ENCODE measurements at places on chromosomes 12 and 14.

- peak; percentile 4 for DNase-seq
Measured at GRCh38 chr12:108430245-108430644, 84.8 kb upstream of the FICD start.

DNA sequence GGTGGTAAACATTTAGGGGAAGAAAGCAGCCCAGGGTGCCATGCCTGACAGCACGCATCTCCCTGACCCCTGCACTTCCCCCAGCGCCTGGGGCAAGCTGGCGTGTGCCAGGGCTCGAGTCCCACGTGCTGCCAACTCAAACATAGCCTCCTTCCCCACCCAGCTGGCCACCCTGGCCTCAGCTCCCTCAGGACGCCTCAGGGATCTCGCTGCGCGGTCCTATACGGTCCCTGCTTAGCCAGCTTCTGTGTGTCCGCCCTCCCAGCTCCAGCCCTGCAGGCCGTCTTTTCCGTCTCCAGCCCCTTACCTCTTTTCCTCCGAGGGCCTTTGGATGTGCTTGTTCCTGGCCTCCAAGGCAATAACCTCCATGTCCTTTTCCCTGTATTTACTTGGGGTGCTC, 71.0 kb downstream of the TESC start:
- DNase-seq = no peak

DNA sequence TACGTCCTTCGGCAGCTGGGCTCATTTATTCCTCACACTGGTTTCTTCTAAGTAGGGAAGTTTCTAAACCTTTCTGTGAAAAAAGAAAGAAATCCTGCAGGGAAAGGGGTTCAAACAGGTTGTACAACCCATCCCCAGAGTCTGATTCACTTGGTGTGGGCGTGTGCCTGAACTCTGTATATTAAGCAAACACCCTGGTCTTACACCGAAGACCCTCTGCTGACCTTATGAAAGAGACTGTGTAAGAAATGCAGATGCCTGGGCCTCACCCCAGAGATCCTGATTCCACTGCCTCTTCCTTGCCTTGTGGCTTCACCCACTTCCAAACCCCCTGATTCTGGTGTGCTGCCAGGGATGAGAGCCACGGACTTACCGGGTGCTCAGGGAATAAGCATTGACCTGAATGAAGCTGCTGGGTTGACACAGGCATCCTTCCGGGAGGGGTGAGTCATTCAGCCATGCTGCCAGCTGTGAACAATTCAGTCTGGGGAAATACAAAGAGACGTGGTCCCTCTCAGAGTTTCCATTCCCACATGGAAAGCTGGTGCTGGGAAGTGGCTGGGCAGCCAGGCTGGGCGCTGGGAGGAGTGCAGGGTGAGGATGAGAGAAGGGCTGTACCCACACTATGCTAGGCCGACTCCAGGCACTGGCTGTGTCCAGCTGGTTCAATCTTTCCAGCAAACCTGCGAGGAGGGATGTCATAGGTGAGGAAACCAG, 26.5 kb upstream of the ACTN1 start:
- DNase-seq = peak; percentile 77

DNA sequence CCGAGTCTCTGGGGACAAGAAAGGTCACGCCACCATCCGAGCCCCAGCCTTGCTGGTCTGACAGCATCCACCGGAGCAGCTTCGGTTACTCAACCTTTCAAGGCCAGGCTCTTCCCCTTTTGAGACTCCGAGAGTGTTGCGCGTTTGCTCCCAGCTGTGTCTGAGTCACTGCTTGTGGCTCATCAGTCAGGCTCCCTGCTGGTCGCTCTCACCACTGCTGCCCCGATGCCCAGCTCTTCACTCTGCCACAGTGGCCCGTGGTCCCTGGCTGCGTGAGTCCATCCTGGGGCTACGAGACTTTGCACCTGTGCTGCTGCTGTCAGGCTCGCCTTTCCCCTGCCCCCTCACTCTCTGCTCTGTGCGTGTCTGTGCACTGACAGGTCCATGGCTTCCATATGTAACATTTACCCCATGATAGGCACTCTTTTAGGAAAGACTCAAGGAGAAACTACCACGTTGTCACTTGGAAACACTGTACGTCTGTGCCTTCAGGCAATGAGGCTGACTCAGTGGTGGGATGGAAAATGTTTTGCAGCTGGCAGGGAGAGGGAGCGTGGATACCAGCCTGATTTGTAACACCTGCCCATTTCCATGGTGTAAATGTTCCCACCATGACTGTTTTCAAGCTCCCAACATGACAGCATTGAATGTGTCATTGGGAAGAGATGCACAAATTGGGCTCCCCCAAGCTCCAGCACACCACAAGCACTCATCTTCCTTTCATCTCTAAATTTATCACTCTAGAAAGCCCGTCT, 350.7 kb downstream of the TMEM132D start:
- no peak for DNase-seq

GRCh38 chr12:75921622-75922289, 109.8 kb downstream of the PHLDA1 start:
- DNase-seq = no peak

DNA sequence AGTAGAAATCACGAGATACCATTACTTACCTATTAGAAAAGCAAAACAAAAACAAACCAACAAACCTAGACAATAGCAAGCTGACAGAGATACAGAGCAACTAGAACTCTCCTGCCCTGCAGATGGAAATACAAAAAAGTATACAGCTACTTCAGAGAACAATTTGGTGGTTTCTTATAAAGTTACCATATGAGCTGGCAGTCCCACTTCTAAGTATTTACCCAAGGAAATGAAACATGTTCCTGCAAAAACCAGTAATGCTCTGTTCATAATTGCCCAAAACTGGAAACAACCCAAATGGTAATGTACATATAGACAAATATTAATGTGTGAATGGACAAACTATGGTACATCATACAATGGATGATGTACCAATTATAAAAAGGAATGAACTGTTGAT, 31.7 kb downstream of the FUT8 start:
- no peak for DNase-seq

DNA sequence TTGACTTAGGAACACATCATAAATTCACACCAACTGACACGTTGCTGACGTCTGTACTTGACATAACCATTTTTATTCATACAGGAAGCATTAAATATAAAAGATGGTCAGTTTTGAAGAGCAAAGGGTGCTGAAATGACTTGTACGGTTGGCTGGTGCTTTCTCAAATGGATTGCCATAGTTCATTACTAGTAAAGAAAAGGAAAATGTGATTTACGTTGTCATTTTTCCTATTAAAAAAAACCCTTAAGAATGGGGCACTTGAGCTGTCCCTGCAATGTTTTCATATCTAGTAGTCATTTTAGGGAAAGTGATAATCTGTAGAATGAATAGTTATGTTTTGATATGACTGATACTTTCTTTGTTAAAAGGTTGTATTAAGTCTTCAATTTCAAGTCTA, 22.5 kb upstream of the MANSC4 start:
- DNase-seq = no peak

GRCh38 chr14:75518625-75519024, 3.6 kb upstream of the BATF start:
- no peak for DNase-seq

- no peak for DNase-seq
Measured at GRCh38 chr12:85755760-85756159, 80.4 kb downstream of the RASSF9 start.

DNA sequence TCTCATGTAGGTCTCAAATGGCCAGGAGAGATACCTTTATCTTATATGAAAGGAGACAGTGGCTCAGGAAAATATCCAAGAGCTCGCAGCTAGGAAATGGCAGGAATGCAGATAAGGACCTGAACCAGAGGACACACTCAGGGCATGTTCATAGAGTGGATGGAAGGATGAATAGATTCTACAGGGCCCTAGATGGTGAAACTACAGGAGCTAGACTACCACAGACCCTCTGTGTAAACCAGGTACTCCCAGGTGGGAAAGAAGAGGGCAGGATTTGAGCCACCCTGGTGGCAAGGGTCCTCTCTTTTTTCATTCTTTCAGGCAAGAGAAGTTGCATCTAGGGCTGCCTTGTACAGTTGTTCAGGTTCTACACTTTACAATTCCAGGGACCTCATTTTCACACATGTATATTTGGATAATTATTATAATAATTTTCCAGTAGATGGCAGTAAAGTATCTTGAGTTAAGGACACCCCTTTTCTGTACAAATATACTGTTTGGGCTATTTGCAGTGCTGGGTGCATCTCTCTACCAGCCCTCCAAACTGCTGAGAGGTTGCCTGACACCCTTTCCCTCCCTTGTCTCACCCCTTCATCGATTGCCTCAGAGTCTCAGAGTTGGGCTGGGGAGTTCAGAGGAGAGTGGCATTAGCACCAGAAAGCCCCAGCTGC, 10.5 kb upstream of the ZDHHC22 start:
- peak; percentile 3 for DNase-seq

DNA sequence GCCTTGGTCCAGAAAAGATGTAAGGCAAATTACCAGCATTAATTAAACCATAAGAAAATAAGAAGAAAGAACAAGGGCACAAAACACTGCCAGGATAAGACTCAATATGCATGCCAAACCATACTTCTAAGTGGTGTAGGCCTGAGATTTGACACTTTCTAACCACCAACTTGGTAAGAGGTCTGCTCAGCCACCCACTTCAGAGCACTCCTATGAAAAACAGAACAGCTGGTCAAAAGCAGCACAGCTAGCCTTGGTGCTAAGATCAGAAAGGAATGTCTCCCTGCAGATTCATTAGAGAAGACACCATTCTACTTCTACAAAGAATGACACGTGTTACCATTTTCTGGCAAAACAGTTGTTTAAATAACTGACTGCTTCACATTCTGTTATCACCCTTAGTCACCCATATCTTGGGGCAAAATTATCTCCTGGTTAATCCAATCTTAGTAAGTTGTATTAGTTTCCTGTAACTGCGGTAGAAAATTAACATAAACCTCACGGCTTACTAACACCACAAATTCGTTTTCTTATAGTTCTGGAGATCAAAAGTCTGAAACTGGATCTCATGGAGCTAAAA, 13.2 kb downstream of the RPS6KA5 start:
- no peak for DNase-seq

- DNase-seq = no peak
Measured at GRCh38 chr14:65302571-65303189, 109.8 kb upstream of the FUT8 start.

GRCh38 chr14:94505641-94506040, 3.6 kb downstream of the SERPINA12 start:
- DNase-seq = no peak

- no peak for DNase-seq
Measured at GRCh38 chr12:19409376-19409775, 29.9 kb upstream of the AEBP2 start.

DNA sequence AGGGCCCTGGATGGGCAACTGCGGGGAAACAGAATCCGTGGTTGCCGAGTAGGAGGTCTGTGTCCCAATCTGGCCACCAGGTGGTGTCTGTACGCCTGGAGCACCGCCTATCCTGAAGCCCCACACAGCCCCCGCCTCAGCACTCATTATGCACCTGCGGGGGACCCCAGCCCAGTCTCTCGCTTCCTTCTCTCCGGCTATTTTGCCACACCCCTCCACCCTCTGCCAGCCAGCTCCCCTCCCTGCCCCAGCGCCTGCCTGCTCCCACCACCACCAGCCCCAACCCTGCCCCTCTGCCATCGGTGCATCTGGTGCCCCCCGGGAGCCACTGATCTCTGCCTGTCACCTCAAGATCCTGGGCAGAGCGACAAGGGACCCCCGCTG, 2.2 kb upstream of the NXPH4 start:
- peak; percentile 37 for DNase-seq

- DNase-seq = no peak
Measured at GRCh38 chr12:109914461-109914860, 14.4 kb downstream of the TCHP start.

GRCh38 chr12:10094646-10095395, 4.0 kb downstream of the CLEC1A start:
- no peak for DNase-seq

DNA sequence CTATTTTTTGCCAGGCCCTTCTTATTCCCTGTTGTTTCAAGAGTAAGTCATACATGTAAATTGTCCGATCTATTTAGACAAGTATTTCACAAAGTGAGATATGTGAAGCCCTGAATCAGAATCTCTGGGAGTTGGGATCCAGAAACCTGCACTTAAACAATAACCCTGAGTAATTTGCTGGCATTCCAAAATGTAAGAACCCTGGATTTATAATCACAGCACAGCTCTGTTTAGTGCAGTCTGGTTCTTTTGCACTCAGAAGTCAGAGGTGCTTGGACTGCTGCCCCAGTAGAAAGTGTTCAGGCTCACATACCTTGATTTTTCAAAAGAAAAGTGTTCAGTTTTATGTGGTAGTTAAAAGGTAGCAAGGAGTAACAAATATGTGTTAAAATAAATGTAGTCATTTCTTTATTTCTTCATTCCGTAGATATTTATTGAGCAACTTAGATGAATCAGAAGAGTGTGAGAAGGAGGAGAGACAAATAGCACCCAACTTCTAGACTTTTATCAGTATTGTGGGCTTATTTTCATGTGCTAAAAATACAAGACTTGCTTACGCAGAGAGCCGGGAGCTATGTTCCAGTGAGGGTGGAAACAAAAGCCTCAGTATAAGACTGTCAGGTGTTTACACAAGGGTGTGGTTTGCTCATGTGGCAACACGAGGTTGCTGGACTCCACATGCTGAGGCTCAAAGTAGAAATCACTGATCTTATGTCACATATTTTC, 70.1 kb downstream of the SYNE2 start:
- DNase-seq = no peak

DNA sequence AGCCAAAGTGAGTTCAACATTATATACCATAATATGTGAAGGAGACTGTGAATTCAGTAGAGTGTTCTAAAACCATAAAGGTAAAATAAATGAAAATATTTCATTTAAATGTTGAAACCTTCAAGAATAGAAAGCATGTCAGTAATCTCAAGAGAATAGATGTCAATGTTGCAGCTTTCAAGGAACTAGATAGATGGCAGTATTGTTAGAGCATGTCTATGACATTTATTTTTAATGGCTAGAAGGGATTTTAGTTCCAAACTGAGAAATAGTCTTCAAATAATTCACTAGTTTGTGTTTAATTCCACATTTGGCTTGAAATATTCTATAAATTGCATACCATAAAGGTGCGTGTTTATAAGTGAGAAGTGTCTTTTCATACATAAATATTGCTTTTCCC, 326.5 kb downstream of the FLRT2 start:
- DNase-seq = no peak

- DNase-seq = no peak
Measured at GRCh38 chr14:29461101-29461500, 466.5 kb downstream of the PRKD1 start.

- DNase-seq = no peak
Measured at GRCh38 chr14:104656014-104656714, 33.3 kb upstream of the INF2 start.

DNA sequence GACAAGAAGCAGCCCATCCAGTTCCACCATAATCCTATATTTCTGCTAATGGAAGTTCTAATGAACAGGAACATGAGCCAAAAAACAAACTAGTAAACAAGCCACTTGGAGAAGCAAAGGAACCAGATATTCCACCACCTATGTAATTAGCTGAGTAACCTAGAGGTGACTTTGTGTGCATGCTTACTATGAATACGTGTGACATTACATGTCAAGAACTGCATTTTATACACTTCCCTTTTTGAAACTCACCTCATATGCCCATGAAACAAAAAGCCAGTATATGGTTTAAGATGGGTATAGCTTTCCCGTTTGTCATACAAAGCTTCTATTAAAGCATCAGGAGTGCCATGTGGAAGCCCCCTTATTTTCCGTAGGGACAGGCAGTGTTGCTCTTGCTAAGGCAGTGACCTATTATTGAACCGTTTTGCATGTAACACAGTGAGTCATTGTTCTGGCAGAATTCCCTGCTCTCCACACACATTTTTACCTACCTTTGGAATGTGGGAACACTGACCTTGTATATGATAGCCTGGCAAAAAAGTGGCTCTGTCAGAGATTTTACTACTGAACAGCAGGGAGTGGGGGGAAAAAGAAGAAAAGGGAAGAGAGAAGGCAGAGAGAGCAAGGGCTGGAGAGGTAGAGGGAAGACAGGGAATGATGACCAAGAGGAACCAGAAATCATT, 34.8 kb upstream of the FRMD6 start:
- DNase-seq = peak; percentile 47

All from fibroblast of the conjunctiva (primary cell).